ENCODE measurements at places on chromosomes 2 and 18. TPM values are rescaled to one million over a fixed set of nuclear protein-coding genes. Genes with fewer than 3 reads are reported as not detected.

LIPG gene
- total RNA-seq: 54.6 TPM

PAPOLG gene
- total RNA-seq: 6.2 TPM

SEH1L gene
- 39.9 TPM for total RNA-seq

IGFBP5 gene
- total RNA-seq: 141 TPM

DLX1 gene
- total RNA-seq: 0.16 TPM

HDLBP gene
- 663 TPM for total RNA-seq

EFHD1 gene
- total RNA-seq: 3.7 TPM

POTEC gene
- total RNA-seq: not detected

AGXT gene
- total RNA-seq: not detected

TUBA4B gene
- total RNA-seq: not detected

VWC2L gene
- total RNA-seq: not detected
